Thoracic aorta (tissue), 2 donors: ENCODE measurements at places on chromosomes 2 and 18.

GRCh38 chr18:35241448-35241804 is 592 bp downstream of the ZNF397 start:
- peak overlapping the region; percentile 98 for H3K4me3 ChIP-seq
- DNase-seq = no peak
- peaks cover 37% of the 10 kb centered on the region for H3K36me3 ChIP-seq
- no peaks in the 10 kb centered on the region for H3K27me3 ChIP-seq
- H3K4me1 ChIP-seq = peaks cover 14% of the 10 kb centered on the region

GRCh38 chr18:9021458-9021857 is 81.0 kb upstream of the NDUFV2 start:
- peaks cover 9% of the 10 kb centered on the region for H3K4me1 ChIP-seq
- H3K27ac ChIP-seq = no peak overlapping the region
- H3K4me3 ChIP-seq = no peak overlapping the region
- DNase-seq = no peak
- H3K36me3 ChIP-seq = no peaks in the 10 kb centered on the region
- H3K27me3 ChIP-seq = no peaks in the 10 kb centered on the region

DNA sequence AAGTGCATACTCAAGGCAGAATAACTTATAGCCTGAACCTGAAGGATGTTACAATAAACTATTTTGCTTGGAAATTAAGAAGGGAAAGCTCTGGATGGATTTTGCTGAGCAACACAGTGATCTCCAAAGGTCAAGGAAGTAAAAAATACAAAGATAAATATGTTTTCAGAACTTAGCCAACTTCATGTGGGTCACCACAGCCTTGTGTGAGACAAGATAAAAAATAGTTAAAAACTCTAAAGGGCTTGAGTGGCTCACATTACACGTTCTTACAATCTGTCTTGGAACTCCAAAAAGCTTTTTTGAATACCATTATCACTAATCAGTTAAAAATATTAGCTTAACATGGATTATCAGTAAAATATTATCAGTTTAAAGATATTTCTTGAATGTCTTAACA is 28.9 kb upstream of the MTX2 start:
- DNase-seq = no peak
- no peak overlapping the region for H3K4me3 ChIP-seq
- H3K36me3 ChIP-seq = no peaks in the 10 kb centered on the region
- H3K4me1 ChIP-seq = no peaks in the 10 kb centered on the region
- no peaks in the 10 kb centered on the region for H3K27me3 ChIP-seq

DNA sequence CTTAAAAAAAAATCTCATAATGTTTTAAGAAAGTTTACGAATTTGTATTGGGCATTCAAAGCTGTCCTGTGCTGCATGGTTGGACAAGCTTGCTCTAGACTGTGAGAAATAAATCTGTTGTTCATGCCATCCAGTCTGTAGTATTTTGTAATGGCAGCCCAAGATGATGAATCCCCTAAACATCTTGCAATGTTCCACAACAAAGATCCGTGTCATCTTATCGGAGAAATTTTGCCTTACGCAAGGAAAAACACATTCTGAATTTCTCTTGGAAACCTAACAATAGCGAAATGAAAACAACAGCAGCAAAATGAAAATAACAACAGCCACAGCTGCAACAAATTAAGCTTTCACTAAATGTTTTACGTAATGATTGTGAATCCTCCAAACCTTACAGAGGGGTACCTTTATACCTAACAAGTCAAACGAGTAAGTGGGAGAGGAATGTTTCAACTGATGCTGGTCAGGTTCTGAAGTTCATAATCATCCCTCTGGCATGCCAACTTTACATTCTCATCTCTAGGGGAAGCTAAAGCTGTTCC is 76.1 kb upstream of the RNU4ATAC start:
- no peak for DNase-seq
- no peak overlapping the region for H3K4me3 ChIP-seq
- H3K36me3 ChIP-seq = peaks cover 9% of the 10 kb centered on the region
- no peak overlapping the region for H3K27ac ChIP-seq
- no peaks in the 10 kb centered on the region for H3K27me3 ChIP-seq

DNA sequence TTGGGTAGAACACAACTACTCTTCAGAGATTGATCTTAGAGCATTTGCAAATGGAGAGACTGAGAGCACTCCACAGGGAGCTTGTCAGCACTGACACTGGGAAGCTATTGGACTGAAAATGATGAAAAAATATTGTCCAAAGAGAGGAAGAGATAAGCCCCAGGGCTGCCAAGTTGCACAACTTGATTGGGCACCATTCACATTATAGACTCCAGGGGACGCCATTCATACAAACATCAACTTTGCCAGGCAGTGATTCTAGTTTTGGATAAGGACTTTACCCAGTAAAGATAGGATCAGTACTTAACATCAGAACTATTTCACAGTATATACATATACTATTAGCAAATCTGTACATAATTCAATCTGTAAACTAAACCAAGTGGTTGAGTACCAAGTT is 79.6 kb upstream of the MYCN start:
- no peaks in the 10 kb centered on the region for H3K36me3 ChIP-seq
- H3K27me3 ChIP-seq = no peaks in the 10 kb centered on the region
- no peak overlapping the region for H3K27ac ChIP-seq
- no peaks in the 10 kb centered on the region for H3K4me1 ChIP-seq
- no peak overlapping the region for H3K4me3 ChIP-seq
